ENCODE measurements at places on chromosomes 2 and 18. TPM values are rescaled to one million over a fixed set of nuclear protein-coding genes. Genes with fewer than 3 reads are reported as not detected.

AFF3 gene
- total RNA-seq: 10.0 TPM

AQP12A gene
- not detected for total RNA-seq

- no peak for DNase-seq
These were observed 150.3 kb upstream of the RASGRP3 start for GRCh38 chr2:33326100-33326499.

DNA sequence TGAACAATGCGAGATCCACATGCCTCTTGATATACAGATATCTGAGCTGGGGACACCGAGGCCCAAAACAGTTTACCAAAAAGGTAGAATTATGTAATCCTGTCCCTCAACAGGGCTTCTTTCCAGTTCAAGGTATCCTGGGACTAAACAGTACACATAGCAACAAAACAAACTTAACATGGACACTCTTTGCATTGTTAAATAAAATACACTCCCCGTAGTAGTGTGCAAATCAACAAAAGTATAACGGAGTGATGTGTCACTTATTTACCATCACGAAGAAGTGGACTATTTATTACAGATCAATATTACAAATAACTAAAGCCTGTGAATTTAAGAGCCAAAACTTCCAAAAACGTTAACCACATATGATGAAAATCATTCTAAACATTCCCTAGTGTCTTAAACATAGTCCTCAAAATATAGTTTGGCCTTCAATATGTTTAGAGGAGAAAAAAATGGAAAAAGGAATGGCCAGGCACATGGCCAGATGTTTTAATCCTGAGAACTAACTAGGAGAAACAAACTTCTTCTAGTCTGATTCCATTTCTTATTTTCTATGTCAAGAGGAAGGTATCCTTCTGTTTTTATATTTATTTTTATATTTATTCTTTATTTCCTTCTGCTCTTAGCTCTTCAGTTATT lies 377.5 kb downstream of the OSR1 start:
- DNase-seq: no peak

DNA sequence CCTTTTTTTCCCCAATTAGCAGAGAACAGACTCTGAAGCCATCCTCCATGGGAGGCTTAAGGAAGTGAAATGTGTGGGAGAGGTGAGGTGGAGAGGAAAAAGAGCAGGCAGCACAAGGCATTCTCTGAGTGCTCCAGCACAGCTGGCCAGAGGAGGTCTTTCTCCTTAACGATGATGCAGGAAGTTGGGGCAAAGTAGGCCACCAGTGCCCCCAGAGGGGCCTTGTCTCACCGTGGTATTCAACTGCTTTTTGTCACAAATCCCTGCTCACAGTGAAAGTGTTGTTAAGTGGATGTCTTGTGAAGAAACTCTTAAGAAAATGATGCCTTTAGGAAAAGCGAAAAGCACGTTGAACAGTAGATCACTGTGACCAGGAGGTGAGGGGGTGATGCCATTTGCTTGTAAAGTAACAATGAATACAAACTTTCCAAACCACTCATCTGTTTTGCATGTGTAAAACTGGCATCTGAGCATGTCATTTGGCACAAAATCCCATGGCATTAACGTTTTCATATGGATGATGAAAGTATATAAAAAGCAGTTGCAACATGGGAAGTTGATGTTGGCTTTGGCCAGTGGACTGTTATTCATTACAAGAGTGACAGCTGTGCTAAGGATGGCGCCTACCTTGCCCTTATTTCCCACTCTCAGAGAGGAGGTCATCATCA lies 49.2 kb upstream of the CDC42EP3 start:
- no peak for DNase-seq
